ENCODE measurements at places on chromosomes 3 and 15.

DNA sequence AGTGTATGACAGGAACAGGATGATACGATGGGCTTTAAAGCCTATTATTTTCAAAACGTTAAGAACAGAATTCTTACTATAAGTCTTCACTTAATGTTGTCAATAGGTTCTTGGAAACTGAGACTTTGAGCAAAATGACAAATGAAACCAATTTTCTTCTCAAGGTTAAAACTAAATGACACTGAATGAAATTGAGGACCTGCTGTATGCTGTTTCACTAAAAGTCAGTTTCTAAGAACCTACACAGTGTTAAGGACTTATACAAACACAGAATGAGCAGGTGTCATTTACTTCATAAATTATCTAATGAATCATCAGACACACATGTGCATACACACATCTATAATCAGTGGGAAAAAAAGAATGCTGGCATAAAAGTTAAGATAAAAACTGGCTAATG lies 106.9 kb downstream of the RFTN1 start:
- DNase-seq, result no peak

- no peak for DNase-seq
These were observed 227.6 kb downstream of the KLF13 start for GRCh38 chr15:31554261-31554660.

GRCh38 chr3:5309171-5309570 lies 121.7 kb downstream of the EDEM1 start:
- no peak for DNase-seq

- DNase-seq, result no peak
These were observed 72.9 kb downstream of the TM4SF4 start for GRCh38 chr3:149547413-149547812.

GRCh38 chr15:67843092-67843501 lies 3.3 kb upstream of the RNU6-1 start:
- DNase-seq, result no peak

DNA sequence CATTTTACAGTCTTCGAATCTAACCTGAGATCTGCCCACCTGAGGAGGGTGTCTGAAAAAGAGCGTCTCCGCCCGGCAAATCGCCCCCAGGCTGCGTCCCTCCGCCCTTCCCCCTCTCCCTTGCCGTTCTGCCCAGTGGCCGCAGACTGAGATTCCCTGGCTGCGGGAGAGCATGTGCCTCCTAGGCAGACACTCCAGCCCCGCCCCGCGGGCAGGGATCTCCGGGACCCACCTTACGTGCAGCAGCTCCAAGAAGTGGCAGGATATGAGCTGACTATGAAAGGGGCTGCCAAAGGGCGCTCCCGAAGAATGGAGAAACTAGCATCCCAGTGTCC lies 2.7 kb upstream of the WNT5A start:
- DNase-seq, result no peak

Data from stimulated activated CD8-positive, alpha-beta memory T cell treated with anti-CD3 and anti-CD28 coated beads, Interleukin-7, amount 100 ng/mL, for 48 hours (primary cell).